Cortex of kidney (tissue), 1 donor: ENCODE measurements at places on chromosomes 11 and 22.

- DNase-seq = no peak
These were observed 212.4 kb downstream of the BRD1 start for GRCh38 chr22:49614966-49615965.

DNA sequence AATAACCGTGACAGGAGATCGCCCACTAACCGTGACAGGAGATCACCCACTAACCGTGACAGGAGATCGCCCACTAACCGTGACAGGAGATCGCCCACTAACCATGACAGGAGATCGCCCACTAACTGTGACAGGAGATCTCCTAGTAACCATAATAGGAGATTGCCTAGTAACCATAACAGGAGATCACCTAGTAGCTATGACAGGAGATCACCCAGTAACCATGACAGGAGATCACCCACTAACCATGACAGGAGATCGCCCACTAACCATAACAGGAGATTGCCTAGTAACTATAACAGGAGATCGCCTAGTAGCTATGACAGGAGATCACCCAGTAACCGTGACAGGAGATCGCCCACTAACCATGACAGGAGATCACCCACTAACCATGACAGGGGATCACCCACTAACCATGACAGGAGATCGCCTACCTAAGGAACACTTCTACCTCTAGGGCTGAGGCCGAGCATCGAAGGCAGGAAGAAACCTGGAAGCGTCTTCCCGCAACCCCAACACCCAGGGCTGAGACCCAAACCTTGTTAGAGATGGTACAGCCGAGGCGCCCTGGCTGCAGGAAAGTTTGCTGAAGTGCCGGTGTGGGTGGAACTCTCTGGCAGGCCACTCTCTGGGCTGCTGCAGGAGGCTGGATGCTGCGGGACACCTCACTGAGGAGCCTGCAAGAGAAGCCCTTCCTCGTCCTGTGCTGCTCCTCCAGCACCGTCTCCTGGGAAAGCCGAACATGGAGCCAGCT is 67.5 kb upstream of the THY1 start:
- DNase-seq = no peak

GRCh38 chr22:37647928-37648327 is 8.5 kb downstream of the SH3BP1 start:
- no peak for DNase-seq

GRCh38 chr11:40188848-40189247 is 1270.6 kb downstream of the LRRC4C start:
- DNase-seq = no peak

- DNase-seq = no peak
These were observed 2.8 kb downstream of the SIAE start for GRCh38 chr11:124670732-124671131.

- DNase-seq = no peak
These were observed 317.9 kb downstream of the TMEM135 start for GRCh38 chr11:87355596-87355995.

DNA sequence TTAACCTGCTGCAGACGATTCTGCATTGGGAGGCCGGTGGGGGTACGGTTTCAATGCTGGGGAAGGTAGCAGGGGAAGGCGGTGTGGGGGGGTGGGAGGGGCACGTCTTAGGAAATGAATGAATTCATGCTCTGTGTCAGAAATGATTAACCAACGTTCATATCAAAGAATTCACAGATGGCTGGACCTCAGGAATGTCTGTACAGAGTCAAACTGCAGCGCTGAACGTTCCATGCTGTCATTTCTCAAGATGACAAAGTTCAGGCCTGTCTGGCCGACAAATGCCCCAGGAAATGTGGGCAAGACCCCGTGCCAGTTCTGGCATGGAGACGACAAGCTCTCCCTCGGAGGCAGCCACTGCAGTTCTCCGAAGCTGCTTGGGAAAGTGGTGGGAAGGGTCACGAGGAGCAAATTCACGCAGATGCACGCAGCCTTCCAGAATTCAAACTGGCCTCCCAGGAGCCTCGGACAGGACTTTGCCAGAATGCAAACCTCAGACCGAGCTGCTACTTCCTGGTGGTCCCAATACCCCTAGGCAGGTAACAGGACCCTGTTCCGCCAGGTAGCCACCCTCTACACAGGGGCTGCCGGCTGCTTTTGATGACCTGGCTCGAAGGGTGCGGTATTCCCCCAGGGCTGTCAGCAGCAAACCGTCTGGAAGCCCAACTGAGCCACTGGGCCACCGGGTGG is 81.5 kb downstream of the TRMU start:
- no peak for DNase-seq

GRCh38 chr11:58639669-58640068 is 17.2 kb downstream of the CNTF start:
- no peak for DNase-seq
